ENCODE measurements at places on chromosomes 3 and 15.
A peak's percentile ranks its signal among the peaks of the same experiment; 100 is the strongest.

DNA sequence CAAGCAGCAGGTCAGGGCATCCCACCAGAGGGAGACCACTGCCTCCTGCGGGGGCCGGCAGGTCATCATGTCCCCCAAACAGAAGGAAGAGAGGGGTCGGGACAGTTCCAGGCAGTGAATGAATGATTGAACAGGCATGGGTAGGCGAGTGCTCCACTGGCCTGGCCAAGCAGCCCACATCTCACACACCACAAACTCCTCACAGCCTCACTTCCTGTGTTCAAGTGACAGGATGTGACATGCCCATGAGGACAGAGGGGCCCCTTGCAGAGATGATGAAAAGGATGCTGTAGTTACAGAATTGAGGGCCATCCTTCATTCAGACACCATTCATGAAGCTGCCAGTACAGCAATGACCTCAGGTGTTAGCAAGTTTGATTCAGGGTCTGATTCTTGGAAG lies 3.7 kb downstream of the IQSEC1 start:
- DNase-seq, result no peak

GRCh38 chr3:42853739-42854302 lies 21.9 kb downstream of the CYP8B1 start:
- no peak for DNase-seq

GRCh38 chr3:31636049-31636448 lies 103.3 kb downstream of the STT3B start:
- DNase-seq, result no peak

- DNase-seq, result no peak
Observed at GRCh38 chr15:43270676-43271306, 4.1 kb upstream of the TGM5 start.

GRCh38 chr3:161388855-161389254 lies 17.5 kb upstream of the SPTSSB start:
- DNase-seq, result no peak

- no peak for DNase-seq
Observed at GRCh38 chr3:103794656-103795055, 1359.8 kb downstream of the ZPLD1 start.

DNA sequence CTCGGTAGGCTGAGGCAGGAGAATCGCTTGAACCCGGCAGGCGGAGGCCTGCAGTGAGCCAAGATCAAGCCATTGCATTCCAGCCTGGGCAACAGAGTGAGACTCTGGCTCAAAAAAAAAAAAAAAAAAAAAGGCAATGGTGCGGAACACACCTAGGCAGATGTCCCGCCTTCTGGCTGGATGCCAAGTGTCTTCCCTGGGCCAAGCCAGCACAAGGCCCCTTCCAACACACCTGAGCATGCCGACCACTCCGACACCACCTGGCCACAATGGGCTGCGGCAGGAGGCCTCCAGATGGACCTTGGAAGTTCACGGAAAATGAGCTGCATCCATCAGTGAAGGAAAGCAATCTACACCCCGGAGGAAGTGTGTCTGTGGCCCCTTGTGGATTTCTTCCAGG lies 19.0 kb downstream of the NUP210 start:
- DNase-seq, result no peak

GRCh38 chr3:14487086-14487485 lies 53.1 kb downstream of the GRIP2 start:
- DNase-seq, result no peak

GRCh38 chr15:68318008-68318835 lies 40.7 kb downstream of the FEM1B start:
- DNase-seq, result no peak

DNA sequence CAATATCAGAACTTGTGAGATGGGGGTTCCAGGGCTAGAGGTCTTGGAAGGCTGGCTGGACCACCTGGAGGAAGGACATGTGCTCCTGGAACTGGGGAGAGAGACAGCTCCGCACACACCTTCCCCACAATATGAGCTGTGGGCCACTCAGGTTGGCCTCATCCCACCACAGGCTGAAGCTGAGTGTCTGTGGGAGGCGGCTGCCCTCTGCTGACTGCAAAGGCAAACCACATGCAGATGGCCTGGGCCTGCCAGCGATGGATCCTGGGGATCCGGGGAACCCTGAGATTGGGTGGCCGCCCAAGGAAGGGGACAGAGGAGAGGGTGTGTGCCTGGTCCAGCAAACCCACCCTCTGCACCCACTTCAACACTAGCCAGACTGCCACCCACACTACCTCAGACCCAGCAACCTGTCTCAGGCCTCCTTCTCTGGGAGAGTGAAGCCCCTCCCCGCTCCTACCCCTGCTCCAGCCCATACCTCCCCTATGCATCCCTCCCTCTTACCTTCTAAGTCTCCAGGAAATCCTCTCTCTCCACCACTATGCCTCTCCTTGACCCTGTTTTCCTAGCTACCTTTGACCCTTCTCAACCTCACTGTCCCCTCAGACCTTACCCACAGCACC lies 44.8 kb downstream of the CYP11A1 start:
- peak; percentile 66 for DNase-seq

DNA sequence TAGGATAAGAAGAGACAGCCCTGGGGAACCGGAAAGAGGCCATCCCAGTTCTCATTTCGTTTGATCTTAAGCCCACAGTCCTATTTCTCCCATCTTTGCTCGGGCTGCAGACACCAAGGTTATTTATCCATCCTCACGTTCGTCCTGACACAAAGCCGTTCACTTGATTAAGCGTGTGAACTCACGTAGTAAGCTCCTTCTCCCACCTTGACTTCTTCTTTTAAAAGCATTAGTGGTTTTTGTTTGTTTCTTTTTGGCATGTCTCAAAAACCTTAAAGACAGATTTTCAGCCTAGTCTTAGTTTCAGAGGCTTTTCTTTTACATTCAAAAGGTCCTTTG lies 70.9 kb downstream of the TGFBR2 start:
- no peak for DNase-seq

DNA sequence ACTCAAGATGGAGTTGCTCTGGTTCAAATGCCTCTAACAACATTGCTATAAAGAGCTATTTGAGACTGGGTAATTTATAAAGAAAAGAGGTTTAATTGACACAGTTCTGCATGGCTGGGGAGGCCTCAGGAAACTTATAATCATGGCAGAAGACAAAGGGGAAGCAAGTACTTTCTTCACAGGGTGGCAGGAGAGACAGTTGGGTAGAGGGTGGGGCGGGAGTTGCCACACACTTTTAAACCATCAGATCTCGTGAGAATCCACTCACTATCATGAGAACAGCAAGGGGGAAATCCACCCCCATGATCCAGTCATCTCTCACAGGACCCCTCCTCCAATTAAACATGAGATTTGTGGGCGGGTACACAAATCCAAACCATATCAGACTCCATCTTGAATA lies 30.7 kb downstream of the MAP2K5 start:
- no peak for DNase-seq

DNA sequence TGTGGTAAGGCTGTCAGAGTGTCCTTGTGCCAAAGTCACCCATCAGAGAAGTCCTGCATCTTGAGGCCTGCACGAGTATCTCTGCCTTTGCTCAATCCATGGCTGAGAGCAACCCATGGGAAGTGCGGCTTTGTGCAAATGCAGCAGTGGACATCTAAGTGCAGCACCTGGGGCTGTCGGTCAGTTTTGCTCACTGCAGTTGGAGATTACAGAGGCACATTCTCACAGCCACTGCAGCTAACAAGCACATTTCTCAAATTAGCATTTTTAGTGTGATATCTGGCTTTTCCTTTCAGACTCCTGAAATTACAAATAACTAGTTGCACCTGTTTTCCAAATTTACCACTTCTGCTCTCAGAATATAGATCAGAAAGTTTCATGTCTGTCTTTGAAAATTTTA lies 81.5 kb upstream of the DAZL start:
- DNase-seq, result no peak

GRCh38 chr3:55156851-55157650 lies 229.2 kb upstream of the LRTM1 start:
- DNase-seq, result no peak

- DNase-seq, result no peak
Observed at GRCh38 chr3:196198771-196199753, 12.1 kb downstream of the ZDHHC19 start.

- DNase-seq, result no peak
Observed at GRCh38 chr3:136381051-136381450, 130.9 kb downstream of the PCCB start.

- no peak for DNase-seq
Observed at GRCh38 chr3:115698851-115699591, 75.7 kb downstream of the GAP43 start.

GRCh38 chr3:176554791-176555654 lies 642.3 kb downstream of the TBL1XR1 start:
- no peak for DNase-seq

GRCh38 chr3:177491296-177492032 lies 294.2 kb upstream of the TBL1XR1 start:
- DNase-seq, result no peak

- DNase-seq, result no peak
Observed at GRCh38 chr3:54899273-54899672, 28.6 kb downstream of the LRTM1 start.

GRCh38 chr15:47422881-47423665 lies 294.2 kb upstream of the SEMA6D start:
- no peak for DNase-seq

GRCh38 chr3:59430341-59430740 lies 380.5 kb upstream of the CFAP20DC start:
- no peak for DNase-seq

- no peak for DNase-seq
Observed at GRCh38 chr3:190722181-190722905, 140.2 kb downstream of the GMNC start.

DNA sequence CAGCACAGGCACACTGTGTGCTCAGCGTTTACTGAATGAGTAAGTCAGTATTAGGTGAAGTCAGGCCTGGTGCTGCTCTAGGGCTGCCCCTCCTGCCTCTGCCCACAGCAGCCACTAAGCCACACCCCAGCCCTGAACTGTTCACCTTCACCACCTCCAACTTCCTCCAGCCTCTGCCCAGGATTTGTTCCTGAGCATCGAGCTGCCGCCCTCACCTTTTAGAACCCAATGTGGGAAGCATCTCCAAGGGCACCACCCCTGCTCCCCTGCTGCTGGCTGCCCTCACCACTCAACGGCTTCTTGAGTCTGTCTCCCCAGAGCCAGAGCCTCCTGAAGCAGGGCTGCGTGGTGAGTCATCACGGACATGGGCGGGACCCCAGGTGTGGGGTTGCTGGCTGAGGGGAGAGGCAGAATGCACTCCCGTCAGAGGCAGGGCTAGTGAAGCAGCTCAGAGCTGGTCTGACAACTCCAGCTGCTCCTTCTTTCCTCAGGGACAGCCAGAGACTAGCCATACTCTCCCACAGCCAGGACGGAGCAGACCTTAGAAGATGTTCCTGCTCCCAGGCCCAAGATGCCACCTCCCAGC lies 5.8 kb downstream of the HYAL2 start:
- DNase-seq, result peak; percentile 88

GRCh38 chr3:131110087-131110486 lies 83.4 kb downstream of the NEK11 start:
- DNase-seq, result peak; percentile 67

DNA sequence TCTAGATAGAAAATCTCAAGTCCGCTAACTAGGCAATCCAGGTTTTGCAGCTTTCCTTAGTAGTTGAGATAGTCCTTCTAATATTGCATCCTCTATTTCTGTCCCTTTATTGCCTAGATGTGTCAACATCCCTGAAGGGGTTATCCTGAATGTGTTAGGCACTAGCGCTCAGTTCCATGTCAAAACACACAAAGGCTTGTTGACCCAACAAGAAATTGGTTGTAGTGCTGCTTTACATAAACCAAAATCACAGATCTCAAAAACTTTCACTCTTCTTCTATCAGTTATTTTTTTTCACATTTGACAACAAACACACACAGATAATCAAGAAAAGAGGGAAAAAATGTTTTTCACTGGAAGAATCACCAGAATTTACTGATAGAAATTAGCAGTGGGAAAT lies 51.4 kb upstream of the SOX2 start:
- DNase-seq, result no peak

DNA sequence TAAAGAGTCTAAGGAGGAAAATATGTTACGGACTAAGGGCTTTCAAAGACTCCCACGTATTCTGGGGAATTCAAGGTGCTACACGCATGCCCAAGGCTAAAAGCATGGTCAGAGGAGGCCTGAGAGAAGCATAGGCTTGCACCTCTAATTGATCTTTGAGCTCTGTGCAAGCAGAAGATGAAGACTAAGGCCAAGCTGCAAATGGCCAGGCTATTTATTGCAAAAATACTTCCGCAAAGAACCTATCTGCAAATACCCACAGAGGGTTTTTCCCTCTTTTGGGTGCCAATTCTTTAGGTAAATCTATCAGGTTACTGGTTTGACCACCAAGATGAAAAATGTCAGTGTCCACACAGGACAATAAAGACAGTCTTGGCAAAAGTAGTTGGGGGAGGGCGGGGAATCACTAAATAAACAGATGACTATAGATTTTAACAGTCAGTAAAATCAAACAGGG lies 119.5 kb downstream of the STAG1 start:
- no peak for DNase-seq

GRCh38 chr15:58530056-58530590 lies 98.3 kb downstream of the LIPC start:
- DNase-seq, result no peak

DNA sequence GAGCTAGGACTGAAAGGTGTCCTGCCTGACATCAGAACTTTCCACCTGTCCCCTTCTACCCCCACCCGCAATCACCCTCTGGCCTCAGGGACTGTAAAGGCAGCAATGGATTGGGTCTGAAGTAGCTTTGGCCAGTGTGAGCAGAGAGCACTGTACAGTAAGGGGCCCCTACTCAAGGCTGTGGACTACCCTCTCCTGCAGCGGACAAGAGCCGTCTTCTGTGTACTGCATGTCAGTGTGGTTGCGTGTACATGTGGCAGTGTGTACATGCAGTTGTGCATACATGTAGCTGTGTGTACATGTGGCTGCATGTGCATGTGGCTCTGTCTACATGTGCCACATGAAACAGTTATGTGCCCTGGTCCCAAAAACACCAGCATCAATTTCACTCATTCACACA lies 205.9 kb upstream of the LINGO1 start:
- DNase-seq, result no peak

- DNase-seq, result no peak
Observed at GRCh38 chr15:66941108-66941711, 124.2 kb upstream of the SMAD3 start.

DNA sequence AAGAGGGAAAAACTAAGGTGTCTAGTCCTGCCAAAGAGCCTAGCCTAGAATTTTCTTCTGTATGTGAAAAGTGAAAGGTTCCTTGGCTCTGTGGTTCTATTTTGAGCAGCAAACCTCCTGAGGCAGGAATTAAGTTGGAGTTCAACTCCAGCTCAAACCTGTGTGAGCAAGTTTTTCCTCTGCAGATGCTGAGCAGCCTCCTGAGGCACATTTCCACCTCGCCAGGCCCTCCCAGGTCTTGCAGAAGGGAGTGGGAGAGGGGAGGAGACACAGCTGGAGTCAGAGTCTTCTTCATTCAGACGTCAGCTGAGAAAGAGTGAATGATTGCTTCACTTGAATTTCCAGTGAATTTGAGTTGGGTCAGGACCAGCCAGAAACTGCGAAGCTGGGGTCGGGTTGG lies 69.5 kb upstream of the ETV5 start:
- DNase-seq, result no peak

- DNase-seq, result peak; percentile 67
Observed at GRCh38 chr15:63048776-63049665, 6.5 kb downstream of the TPM1 start.

GRCh38 chr3:69510481-69511030 lies 124.7 kb upstream of the FRMD4B start:
- DNase-seq, result no peak

- DNase-seq, result no peak
Observed at GRCh38 chr3:23900744-23901143, 16.0 kb downstream of the NKIRAS1 start.

GRCh38 chr15:89494941-89495637 lies 1.3 kb downstream of the RHCG start:
- no peak for DNase-seq

Data from LoVo (cell line).